Islet precursor cell (in vitro differentiated cells): ENCODE measurements at places on chromosomes 1 and 21.

GRCh38 chr1:165575468-165576099 is 31.8 kb downstream of the LRRC52 start:
- no peak for DNase-seq

DNA sequence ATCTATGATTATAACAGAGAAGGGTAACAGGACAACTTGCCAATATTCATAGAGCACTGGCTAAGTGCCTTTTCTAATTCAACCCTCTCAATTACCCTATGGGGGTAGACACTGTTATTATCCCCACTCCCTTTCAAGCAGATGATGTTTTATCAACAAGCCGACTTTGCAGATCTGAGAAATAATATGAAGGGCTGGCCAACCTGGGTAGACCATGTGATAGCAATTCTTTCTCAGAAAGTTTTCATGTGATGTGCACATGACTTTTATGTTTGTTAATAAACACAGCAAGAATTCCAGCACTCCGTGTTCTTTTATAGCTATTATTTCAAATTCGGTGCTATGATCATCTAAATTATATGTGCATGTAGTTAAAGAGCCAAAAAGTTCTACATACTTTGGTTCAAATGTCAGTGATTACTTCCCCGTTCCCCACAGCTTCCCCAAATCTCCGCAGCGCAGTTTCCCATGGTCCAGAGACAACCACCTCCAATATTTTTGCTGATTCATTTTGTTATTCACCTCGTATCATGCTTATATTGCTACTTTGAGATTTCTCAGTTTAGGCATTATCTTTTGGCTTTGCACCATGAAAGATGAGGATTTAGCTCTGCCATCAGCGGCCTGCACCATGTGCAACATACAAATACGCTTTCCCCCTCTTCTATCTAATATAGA is 96.7 kb upstream of the GADD45A start:
- DNase-seq, result no peak

DNA sequence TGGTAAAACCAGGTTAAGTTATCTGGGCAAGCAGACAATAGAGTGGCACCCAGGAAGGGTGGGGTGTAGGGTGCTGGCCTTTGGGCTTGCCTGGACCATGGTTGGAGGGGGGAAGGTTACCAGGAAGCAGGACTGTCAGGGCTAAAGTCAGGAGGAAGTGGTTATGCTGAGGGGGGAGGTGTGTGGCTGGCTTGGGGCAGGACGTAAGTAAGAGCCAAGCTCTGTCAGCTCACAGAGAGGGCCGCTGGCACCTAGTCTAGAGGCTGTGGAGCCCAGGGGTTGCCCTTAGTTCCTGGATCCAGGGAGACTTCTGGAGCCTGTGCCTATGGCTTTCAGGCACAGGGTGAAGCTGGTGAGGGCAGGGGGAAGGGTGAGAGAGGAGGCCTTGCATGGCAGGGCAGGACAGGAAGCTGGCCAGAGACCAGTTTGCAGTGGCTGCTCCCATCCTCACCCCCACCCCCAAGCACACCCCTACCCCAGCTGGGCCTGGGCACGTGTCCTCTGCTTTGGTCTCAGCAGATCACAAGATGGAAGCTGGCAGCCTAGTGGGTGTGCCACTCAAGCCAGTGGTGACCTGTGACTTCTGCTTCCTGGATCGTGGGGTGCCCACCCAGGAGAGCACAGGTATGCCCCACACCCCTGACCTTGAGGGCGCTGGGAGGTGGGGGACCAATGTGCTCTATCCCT is 20.5 kb upstream of the SMYD3 start:
- DNase-seq, result peak; percentile 50

DNA sequence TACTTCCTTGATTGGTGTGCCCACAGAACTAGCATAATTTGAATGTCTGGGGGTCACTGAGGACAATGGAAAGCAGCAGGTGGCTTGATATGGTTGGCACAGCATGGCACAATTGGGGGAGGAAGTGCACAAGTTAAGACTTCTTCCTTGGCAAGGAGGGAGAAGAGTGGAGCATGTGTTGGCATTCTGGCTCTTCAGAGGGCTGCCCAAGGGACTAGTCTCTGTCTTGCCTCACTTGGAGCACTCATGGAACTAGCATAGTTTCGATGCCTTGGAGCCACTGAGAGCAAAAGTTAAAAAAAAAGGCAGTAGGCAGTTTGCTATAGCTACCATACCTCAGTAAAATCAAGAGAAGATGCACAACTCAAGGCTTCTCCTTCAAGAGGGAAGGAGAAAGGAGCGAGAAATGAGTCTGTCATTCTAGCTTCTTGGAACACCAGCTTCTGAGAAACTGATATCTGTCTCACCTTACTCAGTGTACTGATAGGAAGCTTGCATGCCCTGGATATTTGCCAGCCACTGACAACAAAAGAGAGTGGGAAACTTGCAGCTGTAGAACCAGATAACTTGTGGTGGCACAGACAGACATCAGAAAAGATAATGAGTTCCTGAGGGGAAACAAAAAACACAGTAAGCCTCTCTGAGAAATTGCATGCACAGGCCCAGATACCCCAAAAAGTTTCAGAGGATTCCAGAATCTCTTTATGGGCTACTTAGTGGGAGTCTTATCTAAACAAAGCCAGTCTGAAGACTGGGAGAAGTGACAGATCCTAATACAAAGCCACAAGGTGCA is 207.5 kb upstream of the SAMSN1 start:
- DNase-seq, result no peak

DNA sequence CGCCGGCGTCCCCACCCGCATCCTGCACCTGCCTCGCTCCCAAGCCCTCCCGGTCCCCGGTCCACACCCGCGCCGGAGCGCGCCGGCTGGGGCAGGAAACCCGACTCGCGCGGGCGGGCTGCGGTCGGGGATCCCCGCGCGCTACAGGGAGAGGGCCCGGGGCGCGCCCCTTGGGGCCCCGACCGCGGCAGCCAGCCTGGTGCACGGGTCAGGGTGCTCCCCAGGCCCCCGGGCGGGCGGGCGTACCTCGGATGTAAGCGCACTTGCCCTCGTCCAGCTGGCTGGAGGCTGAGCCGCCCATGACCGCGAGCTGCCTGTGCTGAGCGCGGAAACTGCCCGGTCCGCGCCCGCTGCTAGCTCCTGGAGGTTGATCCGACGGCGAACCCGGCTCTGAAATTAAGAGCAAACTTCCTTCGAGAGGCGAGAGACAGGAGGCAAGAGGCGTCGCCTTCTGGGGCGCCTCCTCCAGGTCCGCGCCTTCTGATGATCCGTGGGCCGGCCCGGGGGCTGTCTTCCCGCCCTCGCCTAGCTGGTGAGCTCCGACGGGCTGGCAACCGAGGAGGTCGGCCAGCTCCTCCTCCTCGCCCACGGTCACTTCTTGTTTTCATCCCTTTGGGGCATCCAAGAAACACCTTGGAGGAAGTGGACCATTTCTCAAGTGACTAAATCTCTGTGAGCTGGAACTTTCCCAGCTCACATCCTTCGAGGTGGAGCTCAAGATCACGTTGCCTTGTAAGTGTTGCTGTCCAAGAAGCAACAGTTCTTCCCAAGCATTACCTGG is at the start of gene NIBAN1:
Gene NIBAN1, minus strand, starts transcription at position 453 of the 781 bp plus-strand sequence. Its CDS starts 152 bp downstream, at position 301.
- peak; percentile 79 for DNase-seq

DNA sequence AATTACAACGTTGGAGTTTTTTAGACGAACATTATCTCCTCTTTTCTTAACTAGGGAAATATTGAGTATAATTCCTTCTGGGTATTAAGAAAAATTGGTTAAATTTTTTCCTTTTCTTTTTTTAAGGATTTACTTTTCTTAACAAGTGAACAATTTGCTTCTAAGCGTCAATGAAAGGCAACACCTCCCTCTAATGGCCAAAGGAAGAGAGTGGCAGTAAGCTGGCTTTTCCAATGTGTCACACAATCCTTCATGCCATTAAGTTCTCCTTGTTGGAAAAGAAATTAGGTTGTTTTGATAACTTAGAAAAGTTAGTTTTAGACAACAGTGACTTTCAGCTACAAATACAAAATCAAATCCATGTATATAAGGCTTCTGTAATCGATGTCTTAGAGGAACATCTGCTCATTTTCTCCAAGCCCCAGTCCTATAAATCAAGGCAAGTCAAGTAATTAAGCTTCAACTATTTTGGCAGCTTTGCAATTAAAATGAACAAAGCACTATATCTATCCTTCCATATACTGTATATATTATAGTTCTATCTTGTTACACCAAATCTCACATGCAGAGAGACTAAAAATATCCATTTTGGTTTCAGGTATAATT is 62.8 kb downstream of the EDEM3 start:
- no peak for DNase-seq

DNA sequence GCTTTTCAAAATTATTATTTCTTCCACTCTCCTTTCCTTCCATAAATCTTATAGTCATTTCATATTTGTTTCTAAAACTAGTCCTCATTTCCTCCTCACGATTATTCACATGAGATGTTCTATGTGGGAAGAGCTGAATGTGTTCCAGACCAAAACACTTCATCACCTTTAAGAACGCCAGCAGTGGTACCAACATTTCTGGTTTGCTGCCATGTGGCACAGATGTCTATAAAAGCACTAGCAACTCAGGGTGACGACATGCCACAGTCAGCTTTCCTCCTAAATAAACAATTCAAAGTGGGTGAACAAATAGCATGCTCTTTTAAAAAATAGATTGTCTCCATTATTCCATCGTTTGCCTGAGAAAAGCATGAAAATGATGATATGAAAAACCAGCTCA is 1217.8 kb upstream of the ADGRL2 start:
- no peak for DNase-seq

GRCh38 chr21:45356251-45356650 is 48.7 kb upstream of the COL18A1 start:
- no peak for DNase-seq

- peak; percentile 31 for DNase-seq
Measured at GRCh38 chr1:245800901-245801605, 646.3 kb downstream of the KIF26B start.
